ENCODE measurements at places on chromosomes 16 and 17. TPM values are rescaled to one million over a fixed set of nuclear protein-coding genes. Genes with fewer than 3 reads are reported as not detected.
A peak's percentile ranks its signal among the peaks of the same experiment; 100 is the strongest.

GRCh38 chr16:80947708-80948625 lies 58.7 kb downstream of the CMC2 start:
- no peaks in the 10 kb centered on the region for H3K4me1 ChIP-seq
- no peak for DNase-seq
- peaks cover 2% of the 10 kb centered on the region for H3K36me3 ChIP-seq

DNA sequence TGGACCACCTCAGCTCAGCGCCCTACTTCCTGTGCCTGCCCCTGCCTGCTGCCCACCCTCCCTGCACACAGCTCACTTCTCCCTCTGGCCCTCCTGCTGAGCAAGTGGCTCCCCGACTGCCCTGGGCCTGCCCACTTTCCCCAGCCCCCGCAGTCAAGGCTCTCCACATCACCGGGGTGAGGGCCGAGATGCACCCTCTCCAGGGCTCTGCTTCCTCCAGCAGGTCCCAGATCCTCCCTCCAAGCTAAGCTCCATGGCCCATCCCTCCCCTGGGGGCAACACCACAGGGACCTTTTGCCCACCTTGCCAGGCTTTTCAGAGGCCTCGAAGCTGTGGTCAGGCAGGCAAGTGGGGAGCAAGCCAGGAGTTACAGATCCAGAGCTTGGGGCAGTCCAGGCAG lies 820.2 kb downstream of the KCNJ18 start:
- H3K4me1 ChIP-seq = no peaks in the 10 kb centered on the region
- H3K27me3 ChIP-seq = no peaks in the 10 kb centered on the region
- no peak overlapping the region for H3K4me3 ChIP-seq
- no peak for DNase-seq

DNA sequence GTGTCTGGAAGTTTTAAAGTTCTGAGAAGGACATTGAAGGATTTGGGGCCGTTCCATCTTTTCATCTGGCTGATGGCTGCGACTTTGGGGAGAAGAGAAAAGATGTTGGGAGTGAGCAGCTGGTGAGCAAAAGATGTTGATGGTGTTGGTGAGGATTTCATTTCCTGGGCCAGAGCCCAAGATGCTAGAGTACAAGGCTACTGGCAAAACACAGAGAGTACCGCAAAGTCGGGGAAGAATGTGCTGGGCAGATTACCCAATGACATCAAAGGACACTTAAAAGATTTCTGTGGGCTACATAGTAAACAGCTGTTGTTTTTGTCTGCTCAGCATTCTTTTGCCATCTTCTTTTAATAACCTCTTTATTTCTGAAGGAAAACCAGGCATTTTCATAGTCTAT lies 49.4 kb upstream of the GAS7 start:
- no peak for DNase-seq
- peaks cover 3% of the 10 kb centered on the region for H3K27me3 ChIP-seq
- H3K4me3 ChIP-seq = no peak overlapping the region
- H3K27ac ChIP-seq = no peak overlapping the region
- H3K4me1 ChIP-seq = peaks cover 8% of the 10 kb centered on the region
- no peaks in the 10 kb centered on the region for H3K36me3 ChIP-seq

DNA sequence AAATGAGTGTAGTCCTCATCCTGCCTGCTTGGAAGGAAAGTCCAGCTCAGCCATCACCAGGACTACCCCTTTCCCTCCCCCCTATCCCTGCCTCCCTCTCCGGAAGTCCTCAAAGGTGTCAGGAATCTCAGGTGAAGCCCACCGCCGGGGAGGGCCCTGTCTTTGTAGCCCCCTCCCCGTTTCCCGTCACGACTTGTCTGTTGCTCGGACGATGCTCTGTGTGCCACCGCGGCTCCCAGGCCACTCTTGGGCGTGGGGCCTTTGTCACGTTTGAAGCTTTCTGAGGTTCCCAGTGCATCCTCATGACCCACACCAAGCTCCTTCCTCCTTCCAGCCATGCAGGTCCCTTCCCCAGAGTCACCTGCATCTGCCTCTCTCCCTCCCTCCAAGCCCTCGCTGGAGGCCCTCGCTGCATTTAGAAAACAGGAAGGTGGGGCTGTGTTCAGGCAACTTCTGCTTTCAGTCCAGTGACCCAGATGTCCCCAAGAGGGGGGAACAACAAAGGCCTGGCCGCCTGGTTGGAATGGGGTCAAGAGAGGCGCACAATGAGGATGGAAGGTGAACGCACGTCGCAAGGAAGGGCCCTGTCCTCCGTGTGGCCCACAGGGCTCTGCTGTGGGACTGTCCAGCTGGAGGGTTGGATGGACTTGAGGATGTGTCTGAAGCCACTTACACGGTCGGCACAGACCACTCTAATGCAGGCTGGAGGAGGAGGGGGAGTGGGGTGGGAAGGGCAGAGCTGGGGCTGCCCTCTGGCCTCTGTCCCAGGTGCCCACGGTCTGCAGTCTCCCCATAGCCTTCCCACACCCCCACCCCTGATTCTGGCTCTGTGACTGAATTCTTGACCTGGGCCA lies 59.9 kb downstream of the OR1D5 start:
- H3K27ac ChIP-seq = no peak overlapping the region
- no peak for DNase-seq
- H3K4me1 ChIP-seq = peaks cover 20% of the 10 kb centered on the region
- H3K27me3 ChIP-seq = no peaks in the 10 kb centered on the region
- no peak overlapping the region for H3K4me3 ChIP-seq
- no peaks in the 10 kb centered on the region for H3K36me3 ChIP-seq

DNA sequence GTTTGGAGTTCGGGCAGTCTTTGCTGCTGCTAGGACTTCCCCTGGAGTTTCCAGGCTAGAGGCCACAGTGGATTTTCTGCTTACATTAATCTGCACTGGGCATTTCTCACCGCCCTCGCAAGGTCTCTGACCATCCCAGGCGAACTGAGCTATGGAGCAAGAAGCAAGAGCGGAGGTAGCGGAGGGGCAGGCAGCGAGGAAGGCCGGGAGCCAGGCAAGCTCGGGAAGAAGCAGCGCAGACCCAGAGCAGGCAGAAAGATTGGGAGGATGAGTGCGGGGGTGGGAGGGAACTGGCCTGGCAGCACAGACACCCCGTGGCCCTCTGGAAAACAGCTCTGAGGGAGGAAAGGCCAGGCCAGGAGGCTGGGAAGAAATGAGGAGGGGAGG lies 3.8 kb downstream of the COTL1 start:
- peaks cover 83% of the 10 kb centered on the region for H3K36me3 ChIP-seq
- peak overlapping the region; percentile 88 for H3K27ac ChIP-seq

DNA sequence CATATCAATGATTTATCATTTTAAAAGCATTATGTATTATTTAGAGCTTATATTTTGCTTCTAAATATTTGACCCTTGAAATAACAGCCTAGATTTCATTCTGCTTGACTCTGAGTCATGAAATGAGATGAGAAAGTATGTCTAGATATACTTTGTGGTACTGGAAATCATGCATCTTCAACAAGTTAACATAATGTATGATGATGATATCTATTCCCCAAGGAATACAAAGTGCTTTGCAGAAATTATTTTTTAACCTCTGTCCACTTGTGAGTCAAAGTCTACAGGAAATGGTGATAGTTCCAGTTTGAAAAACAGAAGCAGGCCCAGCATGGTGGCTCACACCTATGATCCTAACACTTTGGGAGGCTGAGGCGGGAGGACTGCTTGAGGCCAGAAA lies 36.1 kb downstream of the GOSR1 start:
- peaks cover 7% of the 10 kb centered on the region for H3K36me3 ChIP-seq
- no peak overlapping the region for H3K4me3 ChIP-seq
- DNase-seq = no peak
- H3K4me1 ChIP-seq = peaks cover 6% of the 10 kb centered on the region
- no peaks in the 10 kb centered on the region for H3K27me3 ChIP-seq

DNA sequence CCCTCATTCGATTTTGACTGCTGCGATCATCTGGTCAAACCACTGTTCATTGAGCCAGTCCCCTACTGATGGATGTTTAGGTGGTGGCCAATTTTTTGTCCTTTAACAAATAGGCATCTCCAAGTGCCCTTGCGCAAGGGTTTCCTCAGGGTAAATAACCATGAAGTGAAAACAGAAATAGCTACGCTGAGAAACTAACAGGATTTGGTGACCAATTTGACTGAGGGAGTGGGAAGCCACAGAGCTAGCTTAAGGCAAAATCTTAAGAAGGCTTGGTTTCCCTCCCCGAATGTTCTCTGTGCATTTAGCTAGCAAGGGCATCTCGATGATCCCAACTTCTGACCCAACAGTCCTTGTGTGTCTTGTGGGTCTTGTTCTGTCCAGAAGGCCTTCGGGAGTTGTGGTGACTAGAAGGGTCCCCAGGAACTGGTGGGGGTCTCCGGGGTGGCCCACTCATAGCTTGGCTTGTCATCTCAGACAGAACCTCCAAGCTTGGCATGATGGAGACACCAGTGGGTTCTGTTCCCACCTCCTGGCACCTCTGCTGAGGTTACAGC lies 117.2 kb downstream of the SOCS1 start:
- no peak overlapping the region for H3K27ac ChIP-seq
- H3K27me3 ChIP-seq = no peaks in the 10 kb centered on the region
- peaks cover 16% of the 10 kb centered on the region for H3K36me3 ChIP-seq
- H3K4me1 ChIP-seq = peaks cover 38% of the 10 kb centered on the region

DNA sequence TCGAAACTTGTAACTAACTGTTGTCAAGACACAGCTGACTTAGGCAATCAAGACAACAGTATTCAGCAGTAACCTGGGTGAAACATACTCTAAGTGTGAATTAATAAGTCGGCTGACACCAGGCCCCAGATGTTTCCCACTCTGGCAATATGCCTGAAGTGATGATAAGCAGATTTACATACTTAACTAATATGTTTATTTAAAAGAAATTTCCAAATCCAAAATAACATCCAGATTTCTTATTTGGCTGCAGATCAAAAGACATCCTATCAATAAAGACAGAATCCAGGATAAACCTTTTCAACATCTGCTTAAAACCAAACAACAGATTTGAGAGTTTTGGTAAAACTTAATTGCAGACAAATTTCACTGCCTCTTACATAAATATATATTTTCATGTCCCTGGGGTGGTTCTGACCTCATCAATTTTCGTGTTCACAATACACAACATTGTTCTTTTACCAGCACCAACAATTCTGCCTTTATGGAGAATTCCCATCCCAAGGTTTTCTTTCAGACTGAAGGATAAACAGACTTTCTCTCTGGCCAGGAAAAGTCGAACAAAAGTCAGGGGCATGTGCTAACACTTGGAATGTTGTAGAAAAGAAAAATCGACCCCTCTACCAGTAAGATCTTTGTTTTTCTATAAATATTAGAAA lies 45.1 kb upstream of the TOX3 start:
- H3K36me3 ChIP-seq = no peaks in the 10 kb centered on the region
- H3K4me3 ChIP-seq = no peak overlapping the region
- DNase-seq = no peak
- no peaks in the 10 kb centered on the region for H3K4me1 ChIP-seq
- H3K27me3 ChIP-seq = no peaks in the 10 kb centered on the region

DNA sequence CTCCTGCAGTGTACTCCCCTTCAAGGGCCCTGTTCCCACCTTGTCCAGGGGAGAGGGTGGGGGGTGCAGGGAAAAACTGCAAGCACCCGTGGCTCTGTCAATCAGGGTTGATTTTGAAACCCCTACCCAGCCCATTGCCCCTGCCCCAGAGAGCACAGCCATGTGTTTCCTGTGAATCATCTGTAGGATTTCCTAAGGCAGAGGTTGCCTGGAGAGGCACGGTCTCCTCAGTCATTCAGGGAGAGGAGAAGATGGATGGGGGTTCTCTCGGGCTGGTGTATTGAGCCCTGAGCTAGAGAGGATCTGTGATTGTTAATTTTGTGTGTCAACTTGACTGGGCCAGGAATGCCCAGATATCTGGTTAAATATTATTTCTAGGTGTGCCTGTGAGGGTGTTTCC lies 3.5 kb upstream of the AGRP start:
- no peak for DNase-seq
- H3K27me3 ChIP-seq = no peaks in the 10 kb centered on the region
- H3K4me3 ChIP-seq = no peak overlapping the region
- H3K27ac ChIP-seq = no peak overlapping the region
- H3K36me3 ChIP-seq = peaks cover 10% of the 10 kb centered on the region

- no peak for DNase-seq
- no peaks in the 10 kb centered on the region for H3K4me1 ChIP-seq
- peaks cover 54% of the 10 kb centered on the region for H3K36me3 ChIP-seq
- no peak overlapping the region for H3K4me3 ChIP-seq
Measured at GRCh38 chr16:19578378-19578971, 23.0 kb downstream of the VPS35L start.

GRCh38 chr16:50245417-50246298 lies 20.7 kb upstream of the ADCY7 start:
- peaks cover 13% of the 10 kb centered on the region for H3K4me1 ChIP-seq
- H3K4me3 ChIP-seq = peak overlapping the region; percentile 75
- DNase-seq = peak; percentile 77
- H3K27me3 ChIP-seq = no peaks in the 10 kb centered on the region
- no peaks in the 10 kb centered on the region for H3K36me3 ChIP-seq

- H3K4me1 ChIP-seq = no peaks in the 10 kb centered on the region
- H3K27ac ChIP-seq = no peak overlapping the region
- no peaks in the 10 kb centered on the region for H3K27me3 ChIP-seq
- no peaks in the 10 kb centered on the region for H3K36me3 ChIP-seq
Measured at GRCh38 chr16:35798885-35799426, 2339.5 kb downstream of the TP53TG3F start.

GRCh38 chr16:47470810-47471209 lies 9.7 kb downstream of the PHKB start:
- H3K36me3 ChIP-seq = peaks cover 10% of the 10 kb centered on the region
- no peak overlapping the region for H3K4me3 ChIP-seq
- DNase-seq = no peak
- no peaks in the 10 kb centered on the region for H3K27me3 ChIP-seq
- no peak overlapping the region for H3K27ac ChIP-seq
- H3K4me1 ChIP-seq = peaks cover 3% of the 10 kb centered on the region

- H3K27me3 ChIP-seq = peaks cover 5% of the 10 kb centered on the region
- H3K4me1 ChIP-seq = peaks cover 26% of the 10 kb centered on the region
- DNase-seq = peak; percentile 74
Measured at GRCh38 chr16:58499615-58500351, at the start of gene NDRG4. TSS of gene NDRG4 (plus strand) at chr16:58500143. CDS start at chr16:58500249, 106 bp downstream.

KRTAP4-6 gene
- not detected for total RNA-seq

MYO15A gene
- total RNA-seq = 0.68 TPM

SLC35G6 gene
- total RNA-seq = not detected

GP2 gene
- not detected for total RNA-seq

MARVELD3 gene
- not detected for total RNA-seq

SLC38A8 gene
- not detected for total RNA-seq

PLA2G10 gene
- total RNA-seq = not detected

EVPLL gene
- 0.14 TPM for total RNA-seq

ABI3 gene
- 54.9 TPM for total RNA-seq

CLEC10A gene
- total RNA-seq = not detected

SCIMP gene
- not detected for total RNA-seq
